ENCODE measurements at places on chromosomes 16 and 17.

DNA sequence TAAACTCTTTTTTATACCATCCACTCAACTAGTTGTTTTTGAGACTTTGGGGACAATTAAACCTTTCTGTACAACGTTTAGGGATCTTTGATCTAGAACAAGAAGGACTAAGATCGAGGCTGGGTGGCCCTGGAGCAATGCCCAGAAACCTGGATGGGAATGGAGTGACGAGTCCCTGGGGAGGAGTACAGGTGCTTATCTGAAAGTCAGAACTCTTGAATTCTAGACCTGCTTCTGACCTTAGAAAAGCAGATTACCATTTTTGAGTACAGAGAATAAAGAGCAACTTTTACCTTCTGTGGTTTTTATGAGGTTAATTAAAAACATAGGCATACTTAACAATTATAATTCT is 17.8 kb downstream of the UBE2Z start:
- DNase-seq = no peak

DNA sequence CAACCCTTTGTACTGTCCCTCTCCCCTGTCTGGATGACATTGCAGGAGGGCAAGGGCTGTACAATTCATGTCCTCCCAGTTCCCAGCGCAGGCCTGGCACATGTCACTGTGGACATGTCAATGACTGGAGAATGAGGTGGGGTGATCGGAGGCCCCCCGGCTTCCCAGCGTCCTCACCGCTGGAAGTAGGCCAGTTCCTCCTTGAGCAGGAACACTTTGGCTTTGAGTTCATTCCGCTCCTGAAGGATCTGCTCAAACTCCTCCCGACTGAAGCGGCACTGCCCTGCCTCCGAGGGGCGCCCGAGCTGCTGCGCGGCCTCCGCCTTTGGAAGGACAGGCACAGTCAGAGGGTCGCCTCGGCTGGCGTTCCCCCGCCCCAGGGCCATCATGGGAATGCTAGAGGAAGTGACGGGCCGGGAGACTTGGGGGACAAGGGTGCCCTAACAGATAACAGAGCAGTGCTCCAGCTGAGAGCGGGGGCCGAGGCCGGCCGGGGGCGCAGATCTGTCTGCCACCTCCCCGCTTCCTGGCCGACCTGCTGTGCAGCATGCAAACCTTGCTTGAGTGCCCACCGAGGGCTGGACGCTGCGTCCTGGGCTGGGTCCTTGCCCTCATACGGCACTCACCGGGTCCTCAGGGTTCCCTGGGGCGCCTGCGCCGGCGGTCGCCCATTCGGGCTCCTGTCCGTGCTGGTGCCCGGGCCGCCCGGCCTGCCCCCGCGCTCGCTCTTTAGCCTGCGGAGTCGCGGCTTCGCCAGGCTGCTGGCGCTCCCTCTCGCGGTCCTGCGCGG is 1.3 kb downstream of the RILP start:
- DNase-seq = no peak

- DNase-seq = no peak
Measured at GRCh38 chr16:65905331-65905730, 461.2 kb upstream of the CDH5 start.

DNA sequence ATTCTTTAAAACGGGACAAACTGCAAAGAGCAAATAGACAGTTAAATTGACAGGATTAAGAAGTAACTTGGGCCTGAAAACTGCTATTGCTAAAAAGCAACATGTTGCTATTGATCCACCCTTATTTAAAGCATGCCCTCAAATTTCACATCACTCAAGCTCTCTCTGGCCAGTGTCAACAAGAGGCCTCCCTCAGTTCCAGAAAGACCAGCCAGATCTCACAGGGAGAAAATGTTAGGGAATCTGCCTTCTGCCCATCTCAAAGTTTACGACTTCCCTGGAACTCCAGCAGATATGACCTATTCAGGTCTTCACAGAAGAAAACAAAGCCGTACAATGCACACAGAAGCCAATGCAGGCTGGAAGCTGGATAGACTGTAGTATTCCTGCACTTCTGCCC is 8.9 kb downstream of the CFAP20 start:
- DNase-seq = no peak

DNA sequence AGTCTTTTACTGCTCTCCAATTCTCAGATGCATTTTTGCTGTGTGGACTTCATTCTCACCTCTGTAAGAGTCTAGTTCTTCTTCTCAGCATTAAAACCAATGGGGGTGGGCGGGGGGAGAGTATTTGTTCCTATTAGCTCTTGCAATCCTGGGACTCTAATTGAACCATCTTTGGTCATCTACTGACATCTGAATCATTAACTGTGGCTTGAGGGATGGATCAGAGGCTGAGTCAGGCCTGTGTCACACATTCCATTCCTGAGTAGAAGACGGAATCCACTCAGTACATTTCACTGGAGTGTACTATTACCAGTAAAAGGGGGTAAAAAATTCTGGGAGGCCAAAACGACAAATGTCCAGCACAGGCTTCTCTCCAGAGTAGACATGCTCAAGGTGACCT is 12.8 kb upstream of the ZNF23 start:
- no peak for DNase-seq

All from stimulated activated CD8-positive, alpha-beta memory T cell treated with anti-CD3 and anti-CD28 coated beads, Interleukin-7, amount 100 ng/mL, for 24 hours (primary cell).